Activated naive CD8-positive, alpha-beta T cell treated with anti-CD3 and anti-CD28 coated beads for 36 hours (primary cell): ENCODE measurements at places on chromosomes 3 and 15. TPM values are rescaled to one million over a fixed set of nuclear protein-coding genes. Genes with fewer than 3 reads are reported as not detected.

Gene NEK11
- total RNA-seq = 2.1 TPM

Gene GP9
- not detected for total RNA-seq

Gene PP2D1
- total RNA-seq = not detected

Gene PIGZ
- 0.27 TPM for total RNA-seq

Gene CFAP100
- not detected for total RNA-seq

Gene DPPA2
- not detected for total RNA-seq

Gene GOLGA8G
- not detected for total RNA-seq

Gene PLS1
- 7.0 TPM for total RNA-seq

Gene C15orf61
- total RNA-seq = 5.2 TPM

Gene TMOD2
- total RNA-seq = 4.2 TPM

- no peak for DNase-seq
These were observed 121.0 kb downstream of the P3H2 start for GRCh38 chr3:189999718-190000117.

GRCh38 chr3:191455257-191455952, 5.6 kb upstream of the PYDC2 start:
- no peak for DNase-seq

- no peak for DNase-seq
These were observed 45.0 kb upstream of the FGF12 start for GRCh38 chr3:192772240-192772894.

DNA sequence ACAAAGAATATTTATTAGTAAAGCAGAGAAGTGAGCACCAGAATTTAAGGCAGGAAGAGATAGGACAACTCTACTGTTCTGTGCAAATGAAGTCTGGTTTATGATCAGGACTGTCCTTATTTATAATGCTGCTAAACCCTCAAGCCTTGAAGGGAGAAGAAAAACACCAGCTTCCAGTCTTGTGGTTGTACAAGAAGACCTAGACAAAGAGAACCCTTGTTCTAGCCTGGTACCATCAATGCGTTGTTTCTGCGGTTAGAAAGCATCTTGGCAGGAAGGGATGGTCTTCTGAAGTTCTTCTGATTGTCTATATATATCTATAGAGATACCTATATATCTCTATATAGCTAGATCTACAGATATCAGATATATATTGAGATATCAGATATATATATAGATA, 33.8 kb downstream of the PDCD10 start:
- no peak for DNase-seq

DNA sequence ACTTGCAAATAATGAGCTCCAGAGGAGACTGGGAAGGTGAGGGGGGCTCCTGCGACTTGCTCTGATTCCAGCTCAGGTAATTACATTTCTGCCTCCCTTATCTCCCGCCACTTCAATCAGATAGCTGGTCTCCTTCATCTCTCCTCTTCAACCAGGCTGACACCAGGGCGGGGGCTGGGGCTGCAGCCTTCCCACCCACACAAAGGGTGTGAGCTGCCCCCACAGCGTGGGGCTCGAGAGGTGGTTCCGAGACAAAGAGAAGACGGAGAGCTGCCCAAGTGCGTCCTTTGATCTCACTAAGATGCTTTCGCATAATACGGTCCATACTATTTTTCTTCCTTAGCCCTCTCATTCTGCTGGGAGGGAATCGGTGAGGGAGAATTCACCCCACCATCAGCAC, 139.7 kb downstream of the NSMCE3 start:
- no peak for DNase-seq

- DNase-seq = no peak
These were observed 2.4 kb downstream of the CISH start for GRCh38 chr3:50609071-50609762.

DNA sequence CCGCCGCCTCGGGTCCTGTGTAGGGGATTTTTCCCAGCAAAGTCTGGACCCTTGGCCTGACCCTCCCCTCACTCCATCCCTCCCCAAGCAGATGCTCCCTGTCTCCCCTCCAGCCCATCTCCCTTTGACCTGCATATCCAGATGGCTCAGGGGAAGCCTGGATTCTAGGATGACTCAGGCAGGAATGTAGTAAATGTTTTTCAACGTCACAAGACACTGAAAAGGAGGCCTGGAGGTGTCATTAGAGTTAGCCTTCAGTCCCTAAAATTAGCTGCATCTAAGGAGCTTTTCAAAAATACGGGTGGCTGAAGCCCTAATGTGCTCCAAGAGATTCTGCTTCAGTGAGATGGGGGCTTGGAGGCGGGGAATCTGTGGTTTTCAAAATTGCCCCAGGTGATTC, 7.2 kb downstream of the ACAN start:
- no peak for DNase-seq

DNA sequence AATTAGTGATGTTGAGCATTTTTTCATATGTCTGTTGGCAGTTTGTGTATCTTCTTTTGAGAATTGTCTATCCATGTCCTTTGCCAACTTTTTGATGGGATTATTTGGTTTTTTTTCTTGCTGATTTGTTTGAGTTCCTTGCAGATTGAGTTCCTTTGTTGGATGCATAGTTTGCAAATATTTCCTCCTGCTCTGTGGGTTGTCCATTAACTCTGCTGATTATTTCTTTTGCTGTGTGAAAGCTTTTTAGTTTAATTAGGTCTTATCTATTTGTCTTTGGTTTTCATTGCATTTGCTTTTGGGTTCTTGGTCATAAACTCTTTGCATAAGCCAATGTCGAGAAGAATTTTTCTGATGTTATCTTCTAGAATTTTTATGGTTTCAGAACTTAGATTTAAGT, 414.6 kb downstream of the EPHA6 start:
- DNase-seq = no peak

DNA sequence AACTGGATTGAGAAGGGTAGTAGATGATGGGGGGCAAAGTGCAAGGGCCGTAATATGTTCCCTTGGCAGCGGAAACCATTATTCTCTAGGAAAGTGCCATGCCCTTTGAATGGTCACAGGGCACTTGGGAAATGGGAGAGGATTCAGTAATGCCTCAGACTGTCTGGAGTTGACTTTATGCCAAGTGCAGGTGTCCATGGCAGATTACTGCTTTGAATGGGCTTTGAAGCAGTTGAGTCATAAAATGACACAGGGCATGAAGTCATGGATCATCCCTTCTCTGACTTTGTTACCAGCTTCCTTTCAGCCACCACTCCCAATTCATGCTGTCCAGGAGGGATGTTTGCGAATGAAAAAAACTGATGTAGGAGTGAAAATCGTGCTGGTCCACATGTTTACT, 20.1 kb downstream of the AADACL2 start:
- DNase-seq = no peak

- DNase-seq = no peak
These were observed 128.3 kb downstream of the SV2B start for GRCh38 chr15:91228383-91228782.

- DNase-seq = no peak
These were observed 345.2 kb downstream of the FOXP1 start for GRCh38 chr3:71238355-71238757.

- DNase-seq = no peak
These were observed 801 bp downstream of the CA12 start for GRCh38 chr15:63380808-63381282.

DNA sequence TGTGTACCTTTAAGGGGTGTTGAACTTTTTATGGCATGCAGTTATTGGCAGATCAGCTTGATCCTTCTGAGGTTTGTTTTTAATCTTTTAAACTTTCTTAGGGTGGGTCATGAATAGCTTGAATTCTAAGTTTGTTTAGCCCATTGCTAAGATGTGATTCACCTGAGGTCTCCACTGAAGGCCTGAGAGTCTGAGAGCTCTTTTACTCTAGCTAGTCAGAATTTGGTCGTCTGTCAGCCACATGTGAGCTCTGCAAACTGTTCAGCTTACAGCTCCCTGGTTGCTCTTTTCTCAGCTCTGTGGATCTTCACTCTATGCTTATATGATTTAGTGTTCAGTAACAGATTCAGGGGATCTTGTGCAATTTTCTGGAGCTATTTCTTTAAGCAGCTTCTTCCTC, 161.3 kb downstream of the ABHD5 start:
- no peak for DNase-seq

DNA sequence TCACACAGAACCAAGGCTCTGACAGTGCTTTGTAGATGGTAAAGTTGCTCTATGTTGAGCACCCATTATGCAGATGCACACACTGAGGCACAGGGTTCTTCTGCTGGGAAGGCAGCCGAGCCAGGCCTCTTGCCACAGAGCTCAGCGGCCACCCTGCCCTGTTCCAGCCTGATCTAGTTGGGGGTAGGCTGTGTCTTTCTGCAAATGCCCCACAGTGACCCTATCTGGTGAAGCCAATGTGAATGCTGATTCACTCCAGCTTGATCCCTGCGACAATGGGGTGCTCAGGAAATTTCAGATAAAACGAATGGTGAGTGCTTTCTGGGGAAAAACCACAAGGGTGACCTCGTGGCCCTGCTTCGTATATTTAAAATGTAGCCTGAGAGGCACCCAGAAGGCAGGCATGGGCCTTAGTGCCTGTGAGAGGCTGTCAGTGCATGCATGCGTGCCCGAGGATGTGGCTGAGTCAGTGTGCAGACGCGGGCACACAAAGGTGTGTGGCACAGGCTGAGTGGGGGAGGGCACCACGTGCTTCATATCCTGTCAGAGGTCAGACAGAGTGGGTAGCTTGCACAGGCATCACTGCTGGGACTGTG, 85.7 kb downstream of the ATP2B2 start:
- no peak for DNase-seq

DNA sequence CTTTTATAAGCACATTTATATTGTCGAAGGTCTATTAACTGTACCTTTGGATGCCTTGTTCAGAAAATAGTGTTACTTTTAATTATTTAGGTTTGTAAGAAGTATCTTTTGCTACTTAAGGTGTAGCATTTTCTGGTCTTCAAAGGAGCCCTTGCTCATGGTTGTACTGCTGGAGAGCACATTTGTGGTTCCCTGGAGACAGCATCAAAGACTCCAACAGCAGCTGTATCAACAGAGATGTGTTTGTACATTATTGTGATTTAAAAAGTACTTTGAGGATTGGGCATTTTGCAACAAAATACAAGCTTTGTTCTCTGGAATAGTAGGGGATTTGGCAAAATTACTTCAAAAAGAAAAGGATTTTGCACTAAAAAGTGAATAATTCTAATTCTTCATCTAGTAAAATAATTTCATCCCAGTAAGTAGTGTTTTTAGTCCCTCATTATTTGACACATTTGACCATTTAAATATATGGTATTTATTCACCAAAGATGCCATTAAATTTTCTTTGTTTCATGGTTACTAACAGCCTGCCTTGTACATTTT, 16.5 kb downstream of the TBC1D23 start:
- no peak for DNase-seq

DNA sequence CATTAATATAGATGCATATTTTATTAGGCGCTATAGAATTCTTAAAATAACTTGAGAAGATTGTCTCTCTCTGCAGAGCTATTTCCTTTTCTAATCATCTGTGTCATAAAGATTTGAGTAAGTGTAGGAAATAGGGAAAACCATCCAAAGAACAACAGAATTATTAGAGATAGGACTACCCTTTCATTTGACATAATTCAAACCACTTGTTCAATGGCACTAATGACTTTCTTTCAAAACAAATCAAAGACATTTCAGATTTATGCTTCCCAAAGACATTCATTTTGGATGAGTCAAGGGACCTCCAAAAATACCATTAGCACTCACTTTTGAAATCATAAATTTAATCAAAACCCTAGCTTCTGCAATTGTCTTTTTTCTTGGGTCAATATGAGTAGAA, 29.5 kb downstream of the PRICKLE2 start:
- no peak for DNase-seq

DNA sequence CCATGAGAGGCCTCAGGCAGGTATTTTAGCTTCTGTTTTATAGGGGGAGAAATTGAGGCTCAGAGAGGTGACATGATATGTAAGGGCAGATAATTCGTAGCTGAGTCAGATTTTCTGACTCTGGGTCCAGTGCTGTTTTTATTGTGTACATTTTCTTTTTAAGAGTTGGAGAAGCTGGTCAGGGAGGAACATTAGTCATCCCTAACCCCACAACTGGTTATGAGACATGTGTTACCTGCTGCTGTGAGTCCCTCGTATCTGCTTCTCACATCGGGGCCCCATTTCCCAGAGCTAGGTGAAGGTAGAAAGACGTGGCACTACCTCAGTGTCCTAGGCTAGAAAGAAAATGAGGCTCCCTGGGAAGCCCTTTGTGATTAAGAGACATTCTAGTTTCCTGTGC, 28.6 kb downstream of the GALNT15 start:
- DNase-seq = no peak

DNA sequence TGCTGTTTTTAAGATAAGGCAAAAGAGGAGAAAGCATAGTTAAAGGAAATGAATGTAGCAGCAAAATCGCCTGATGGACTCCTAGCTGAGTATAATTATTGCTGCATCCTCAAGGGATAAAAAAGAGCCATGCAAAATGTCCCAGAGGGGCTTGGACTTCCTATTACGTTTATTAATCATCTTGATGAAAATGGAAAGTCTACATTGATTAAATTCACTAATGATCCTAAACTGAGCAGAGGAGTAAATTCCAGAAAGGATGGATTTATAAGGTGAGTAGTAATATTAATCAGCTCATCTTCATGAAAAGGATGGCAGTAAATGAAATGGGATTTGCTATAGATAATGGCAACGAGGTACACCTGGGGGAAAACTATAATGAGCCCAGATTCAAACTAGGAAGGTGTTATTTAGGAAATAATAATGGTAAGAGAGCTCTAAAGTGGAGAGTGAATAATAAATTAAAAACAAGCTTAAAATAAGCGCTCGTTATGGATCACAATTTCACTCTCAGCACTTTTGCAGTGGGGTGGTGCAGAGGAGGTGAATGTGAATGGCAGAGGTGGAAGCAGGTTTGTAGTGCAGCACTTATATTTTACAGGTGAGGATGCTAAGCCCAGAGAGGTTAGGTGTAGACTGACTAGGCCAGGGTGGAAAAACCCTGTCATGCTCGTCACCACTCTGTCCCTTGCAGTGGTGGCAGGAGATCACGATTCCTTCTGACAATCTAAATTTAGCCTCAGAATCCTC, 22.3 kb downstream of the IL5RA start:
- DNase-seq = no peak

DNA sequence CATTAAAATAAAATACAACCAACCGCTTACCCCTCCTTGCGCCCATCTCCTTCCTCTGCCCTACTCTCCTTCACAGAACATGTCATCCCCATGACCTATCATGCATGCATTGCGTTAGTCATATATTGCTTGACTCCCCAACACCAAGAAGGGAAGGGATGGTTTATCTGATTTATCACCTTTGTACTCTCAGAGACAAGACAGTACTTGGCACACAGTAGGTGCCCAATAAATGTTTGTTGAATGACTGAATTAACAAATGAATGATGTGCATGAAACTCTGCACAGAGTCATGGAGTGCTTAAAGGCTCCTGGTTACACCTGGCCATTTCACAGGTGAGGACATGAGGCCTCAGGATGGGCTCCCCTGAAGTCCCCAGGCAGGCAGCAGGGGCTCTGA, 59.7 kb downstream of the IQSEC1 start:
- no peak for DNase-seq

GRCh38 chr3:116966649-116967048, 257.1 kb downstream of the TUSC7 start:
- no peak for DNase-seq

GRCh38 chr3:57158813-57159738, 6.1 kb downstream of the IL17RD start:
- DNase-seq = no peak
